Activated CD4-positive, alpha-beta T cell treated with anti-CD3 and anti-CD28 coated beads, Interleukin-2, amount 10 ng/mL, durations not matched to agents 24 days and 14 days (primary cell): ENCODE measurements at places on chromosomes 6 and 20. TPM values are rescaled to one million over a fixed set of nuclear protein-coding genes. Genes with fewer than 3 reads are reported as not detected.

Gene WFDC12
- not detected in 2 replicates for total RNA-seq

DNA sequence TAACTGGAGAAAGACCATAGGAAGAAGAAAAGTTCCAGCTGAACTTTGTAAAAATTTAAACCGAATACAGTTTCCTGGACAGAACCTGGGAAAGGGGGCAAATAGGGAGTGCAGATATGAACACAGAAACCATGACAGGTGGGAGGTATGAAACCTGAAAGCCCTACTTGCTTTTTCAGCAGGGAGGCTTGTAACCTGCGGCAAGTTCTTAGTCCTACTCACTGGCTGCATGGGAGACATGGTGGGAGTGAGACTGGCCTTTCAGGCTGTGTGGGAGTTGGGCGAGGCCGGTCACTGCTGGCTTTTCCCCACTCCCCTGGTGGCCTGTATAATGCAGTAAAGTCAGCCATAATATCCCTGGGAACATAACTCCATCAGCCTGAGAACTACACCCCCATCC, 54.2 kb downstream of the ROS1 start:
- no peak for DNase-seq

Gene MAP7
- 1.0 and 1.1 TPM in 2 replicates for total RNA-seq

- DNase-seq = no peak
Observed at GRCh38 chr20:51042064-51042463, 19.2 kb upstream of the KCNG1 start.

Gene TDRD6
- total RNA-seq = not detected in 2 replicates

- DNase-seq = peak; percentile 22
Observed at GRCh38 chr20:60001108-60001507, 42.9 kb downstream of the CDH26 start.

DNA sequence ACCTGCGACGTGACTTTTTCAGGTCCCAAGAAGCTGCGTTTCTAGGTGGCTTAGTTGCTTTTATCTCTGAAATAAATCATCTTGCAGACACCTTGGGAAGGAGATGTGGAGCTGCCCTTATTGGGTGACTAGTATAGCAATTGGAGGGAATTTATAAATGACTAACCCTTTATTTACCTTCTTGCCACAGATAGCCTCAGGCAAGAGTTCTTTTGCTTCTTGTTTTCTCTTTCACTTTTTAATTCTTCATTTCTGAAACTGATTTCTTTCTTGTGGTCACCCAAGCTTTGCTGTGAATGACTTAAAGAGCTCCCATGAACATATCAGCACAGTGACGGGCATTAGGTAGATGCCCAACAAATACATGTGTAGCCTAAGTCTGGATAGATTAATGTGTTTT, 3.0 kb downstream of the ADGRF4 start:
- no peak for DNase-seq

DNA sequence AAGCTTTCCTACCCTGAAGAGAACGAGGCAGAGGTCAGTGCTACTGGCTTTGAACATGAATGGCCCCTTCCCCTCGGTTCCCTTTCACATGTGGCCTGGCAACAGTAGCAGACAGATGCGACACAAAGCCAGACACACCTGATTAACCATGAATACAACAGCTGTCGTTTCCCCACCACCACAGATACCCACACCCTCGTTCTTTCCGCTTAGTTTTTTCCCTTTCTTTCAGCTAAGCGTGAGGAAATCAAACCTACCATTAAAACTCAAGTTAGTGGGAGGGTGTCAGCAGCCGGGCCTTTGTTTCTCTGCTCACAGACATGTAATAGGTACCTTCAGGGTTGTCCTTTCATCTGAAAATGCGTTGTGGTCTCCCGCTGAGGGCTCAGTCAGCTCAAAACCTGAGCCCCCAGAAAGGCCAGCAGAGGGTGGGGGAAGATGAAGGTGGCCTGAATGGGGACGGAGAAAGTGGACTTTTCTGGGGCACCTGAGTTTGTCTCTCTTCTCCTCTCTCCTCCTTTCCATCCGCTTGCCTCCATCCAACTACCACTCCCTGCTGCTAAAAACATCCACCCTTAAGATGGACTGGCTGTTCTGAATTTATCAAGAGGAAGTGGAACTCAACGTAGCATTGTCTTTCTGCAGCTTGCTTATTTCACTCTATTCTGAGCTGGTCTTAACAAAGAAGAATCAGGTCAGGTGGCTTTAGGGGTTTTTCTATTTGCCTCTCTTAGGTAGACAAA, 516.6 kb upstream of the JARID2 start:
- no peak for DNase-seq

DNA sequence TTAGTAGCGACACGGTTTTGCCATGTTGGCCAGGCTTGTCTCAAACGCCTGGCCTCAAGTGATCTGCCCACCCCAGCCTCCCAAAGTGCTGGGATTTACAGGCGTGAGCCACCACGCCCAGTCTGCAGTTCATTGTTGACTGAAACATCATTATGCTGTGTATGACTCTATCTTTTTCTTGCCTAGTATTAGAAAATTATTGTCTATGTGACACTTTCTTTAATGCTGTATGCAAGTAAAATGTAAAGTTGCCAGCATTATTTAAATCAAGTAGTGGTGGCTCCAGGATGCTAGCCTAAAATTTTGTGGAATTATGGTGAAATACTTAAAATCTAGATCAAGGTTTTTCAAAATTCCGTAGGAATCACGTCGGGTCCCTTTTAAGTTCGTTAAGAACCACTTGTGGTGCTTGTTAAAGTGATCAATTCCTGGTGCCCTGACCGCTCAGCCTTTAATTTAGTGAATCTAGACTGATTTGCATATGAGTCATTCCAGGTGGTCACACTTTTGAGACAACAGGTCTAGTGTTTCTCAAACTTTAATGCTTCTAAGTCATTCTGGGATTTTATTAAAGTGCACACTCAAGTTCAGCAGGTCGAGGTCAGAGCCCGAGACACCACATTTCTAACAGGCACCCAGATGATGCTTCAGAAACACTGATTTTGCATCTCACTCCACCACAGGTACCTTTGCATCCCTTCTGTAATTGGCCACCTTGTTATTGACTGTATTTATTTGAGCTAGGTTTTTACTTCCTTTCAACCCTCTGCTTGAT, 132.6 kb upstream of the MTHFD1L start:
- no peak for DNase-seq

Gene MEI4
- not detected in 2 replicates for total RNA-seq

DNA sequence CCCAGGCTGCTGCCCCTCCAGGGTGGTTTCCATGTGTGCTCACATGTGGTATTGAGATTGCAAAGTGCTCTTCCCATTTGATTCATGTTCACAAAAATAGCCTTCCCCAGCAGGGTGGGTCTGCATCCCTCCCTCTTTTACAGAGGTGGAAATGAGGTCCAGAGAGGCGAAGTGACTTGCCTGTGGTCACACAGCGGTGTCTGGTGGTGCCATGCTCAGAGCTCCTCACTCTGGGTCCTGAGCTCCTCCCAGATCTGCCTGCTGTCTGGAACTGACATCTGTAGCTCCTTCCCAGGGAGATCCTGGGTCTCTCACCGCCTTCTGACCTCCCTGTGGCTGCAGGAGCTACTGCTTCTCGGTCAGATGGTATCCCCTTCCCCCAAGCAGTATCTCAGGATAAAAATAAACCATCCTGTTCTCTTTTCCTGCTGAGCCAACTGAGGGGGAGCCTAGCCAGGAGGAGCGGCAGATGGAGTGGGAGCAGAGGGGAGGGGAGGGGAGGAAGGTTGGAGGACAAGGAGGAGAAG, 11.9 kb downstream of the CD40 start:
- no peak for DNase-seq

Gene RIPPLY2
- not detected in 2 replicates for total RNA-seq

Gene AKAP7
- 3.2 and 4.1 TPM in 2 replicates for total RNA-seq

DNA sequence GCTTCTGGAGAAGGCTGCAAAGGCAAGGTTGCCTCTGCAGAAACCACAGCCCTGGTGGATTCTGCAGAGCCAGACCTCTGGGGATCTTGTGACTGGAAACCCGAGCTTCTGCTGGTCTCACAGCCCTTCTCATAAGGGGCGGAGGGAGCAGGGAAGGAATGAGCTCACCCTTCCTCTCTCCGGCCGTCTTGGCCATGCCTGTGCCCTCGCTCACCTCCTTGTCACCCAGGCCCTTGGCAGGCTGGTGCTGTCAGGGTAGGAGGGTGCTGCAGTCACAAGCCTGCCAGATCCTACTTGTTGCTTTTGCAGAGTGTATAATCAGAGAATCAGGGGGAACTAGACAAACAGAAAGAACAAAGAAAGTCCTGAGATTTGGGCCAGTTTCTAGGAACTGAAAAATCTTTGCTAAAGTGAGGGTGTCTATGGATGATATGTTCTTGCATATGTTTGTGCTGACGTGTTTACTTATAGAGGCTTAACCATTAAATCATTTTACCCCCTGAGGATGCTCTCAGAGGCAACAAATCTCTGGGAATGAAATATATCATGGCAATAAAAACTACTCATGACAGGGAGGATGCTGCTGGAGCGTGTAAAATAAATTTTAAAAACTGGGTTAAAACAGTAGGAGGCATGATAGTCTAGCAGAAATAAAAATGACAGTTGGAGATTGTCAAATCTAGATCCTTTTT, 244.9 kb upstream of the SOX4 start:
- no peak for DNase-seq

GRCh38 chr20:61430228-61430624, 178.2 kb downstream of the CDH4 start:
- DNase-seq = no peak

- peak; percentile 74 for DNase-seq
Observed at GRCh38 chr20:20360464-20360863, 7.4 kb upstream of the INSM1 start.

GRCh38 chr20:39849171-39849570, 839.9 kb downstream of the MAFB start:
- no peak for DNase-seq

Gene HLA-DRA
- total RNA-seq = 12.9 and 14.0 TPM in 2 replicates
